ENCODE measurements at places on chromosomes 1 and 21.
A peak's percentile ranks its signal among the peaks of the same experiment; 100 is the strongest.

DNA sequence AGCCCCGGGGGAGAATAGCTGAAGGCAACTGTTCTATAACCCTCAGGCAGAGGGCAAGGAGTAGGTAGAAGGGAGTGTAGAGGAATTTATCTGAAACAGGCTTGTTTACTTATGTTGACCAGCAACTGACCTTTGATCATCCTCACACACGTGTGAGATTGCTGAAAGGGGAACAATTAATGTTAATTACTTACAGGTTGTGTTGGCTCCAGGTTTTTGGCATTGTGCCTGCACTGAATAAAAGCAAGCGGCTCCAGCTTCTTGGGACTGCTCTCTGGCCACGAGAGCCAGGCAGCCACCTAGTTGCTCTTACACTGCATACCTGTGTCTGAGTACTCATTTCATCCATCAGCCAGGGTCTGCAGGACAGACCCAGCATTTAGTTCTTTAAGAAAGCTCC is 41.3 kb upstream of the ARHGEF10L start:
- DNase-seq, result no peak

DNA sequence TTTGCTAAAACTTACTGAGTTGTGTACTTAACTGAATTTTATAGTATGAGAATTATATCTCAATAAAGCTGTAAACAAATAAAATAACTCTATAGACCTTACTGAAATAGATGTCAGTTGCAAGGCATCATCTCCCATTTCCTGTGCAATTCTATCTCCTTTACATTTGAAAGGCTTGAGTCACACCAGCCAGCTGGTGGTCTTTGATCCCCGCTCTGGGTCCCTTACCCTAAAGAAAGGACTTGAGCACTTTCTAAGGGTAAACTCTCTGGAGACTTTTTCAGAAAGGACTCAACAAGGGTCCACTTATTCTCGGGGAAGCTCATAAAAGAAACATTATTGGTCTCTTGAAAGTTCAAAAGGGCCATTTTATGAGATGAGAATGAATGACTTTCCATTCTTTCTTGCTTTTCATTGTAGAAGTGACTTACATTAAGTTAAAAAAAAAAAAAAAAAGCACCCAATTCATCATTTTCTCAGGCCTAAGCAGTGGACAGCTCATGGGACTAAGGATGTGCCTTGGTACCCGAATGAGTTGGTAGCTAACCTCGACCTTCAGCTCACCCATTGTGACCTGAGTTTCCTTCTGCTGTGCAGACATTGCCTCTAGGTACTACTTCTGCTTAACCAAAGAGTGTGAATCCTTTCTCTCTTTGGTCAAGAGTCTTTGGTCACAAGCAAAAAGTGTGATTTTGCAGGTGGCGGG is 147.0 kb upstream of the COA6 start:
- DNase-seq, result no peak

- DNase-seq, result no peak
Observed at GRCh38 chr21:45276596-45276995, 11.1 kb downstream of the POFUT2 start.

GRCh38 chr21:44849616-44850130 is 23.8 kb downstream of the PTTG1IP start:
- DNase-seq, result no peak

DNA sequence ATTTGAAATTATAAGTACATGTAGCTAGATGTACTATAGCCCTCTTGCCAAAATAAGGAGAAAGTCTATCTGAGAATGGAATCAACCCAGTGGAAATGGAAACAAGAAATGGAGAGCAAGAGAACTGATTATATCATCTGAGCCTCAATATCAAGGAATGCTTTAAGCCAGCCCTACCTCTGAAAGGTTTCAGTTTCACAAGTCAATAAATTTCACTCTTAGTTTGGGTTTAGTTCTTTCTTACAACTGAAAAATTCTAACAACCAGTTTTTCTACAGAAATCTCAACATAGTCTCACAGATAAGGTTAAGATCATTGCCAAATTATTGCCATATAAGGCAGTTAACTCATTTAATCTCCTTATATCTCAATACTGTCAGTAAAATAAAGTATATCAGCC is 80.0 kb downstream of the EPS15 start:
- no peak for DNase-seq

GRCh38 chr1:59570524-59570923 is 244.2 kb upstream of the HOOK1 start:
- DNase-seq, result peak; percentile 34

- no peak for DNase-seq
Observed at GRCh38 chr21:37771181-37771580, 145.1 kb downstream of the KCNJ6 start.

- DNase-seq, result no peak
Observed at GRCh38 chr1:19967808-19968207, 11.6 kb downstream of the PLA2G2A start.

DNA sequence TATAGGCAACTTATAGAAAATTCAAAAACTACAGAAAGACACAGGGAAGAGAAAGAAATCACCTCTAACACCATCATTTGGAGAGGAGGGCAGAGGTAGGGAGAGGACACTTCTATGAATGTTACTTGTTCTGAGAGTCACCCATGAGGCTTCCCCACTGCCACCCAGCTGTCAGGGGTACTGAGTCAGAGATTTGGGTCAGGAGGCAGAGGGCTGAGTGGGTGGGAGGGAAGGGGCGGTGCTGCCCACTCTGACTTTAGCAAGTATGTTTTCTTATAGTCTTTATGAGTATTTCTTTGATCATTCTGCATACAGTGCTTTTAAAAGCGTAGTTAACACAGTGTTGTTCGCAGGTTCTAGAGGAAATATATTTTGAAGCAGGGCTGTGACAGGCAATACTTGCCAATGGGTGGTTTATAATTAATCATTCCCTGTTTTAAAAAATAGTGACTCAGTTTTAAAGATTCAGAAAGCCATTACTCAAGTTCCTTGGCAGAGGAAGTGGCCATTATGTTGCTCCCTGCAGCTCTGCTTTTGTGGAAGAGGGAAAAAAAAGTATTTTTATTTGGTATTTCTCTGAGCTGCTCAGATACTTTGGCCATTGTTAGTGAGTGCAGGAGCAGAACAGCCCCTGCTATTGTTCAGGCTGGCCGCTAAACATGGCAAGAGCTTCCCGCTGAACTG is 18.3 kb downstream of the IL6R start:
- DNase-seq, result peak; percentile 66

DNA sequence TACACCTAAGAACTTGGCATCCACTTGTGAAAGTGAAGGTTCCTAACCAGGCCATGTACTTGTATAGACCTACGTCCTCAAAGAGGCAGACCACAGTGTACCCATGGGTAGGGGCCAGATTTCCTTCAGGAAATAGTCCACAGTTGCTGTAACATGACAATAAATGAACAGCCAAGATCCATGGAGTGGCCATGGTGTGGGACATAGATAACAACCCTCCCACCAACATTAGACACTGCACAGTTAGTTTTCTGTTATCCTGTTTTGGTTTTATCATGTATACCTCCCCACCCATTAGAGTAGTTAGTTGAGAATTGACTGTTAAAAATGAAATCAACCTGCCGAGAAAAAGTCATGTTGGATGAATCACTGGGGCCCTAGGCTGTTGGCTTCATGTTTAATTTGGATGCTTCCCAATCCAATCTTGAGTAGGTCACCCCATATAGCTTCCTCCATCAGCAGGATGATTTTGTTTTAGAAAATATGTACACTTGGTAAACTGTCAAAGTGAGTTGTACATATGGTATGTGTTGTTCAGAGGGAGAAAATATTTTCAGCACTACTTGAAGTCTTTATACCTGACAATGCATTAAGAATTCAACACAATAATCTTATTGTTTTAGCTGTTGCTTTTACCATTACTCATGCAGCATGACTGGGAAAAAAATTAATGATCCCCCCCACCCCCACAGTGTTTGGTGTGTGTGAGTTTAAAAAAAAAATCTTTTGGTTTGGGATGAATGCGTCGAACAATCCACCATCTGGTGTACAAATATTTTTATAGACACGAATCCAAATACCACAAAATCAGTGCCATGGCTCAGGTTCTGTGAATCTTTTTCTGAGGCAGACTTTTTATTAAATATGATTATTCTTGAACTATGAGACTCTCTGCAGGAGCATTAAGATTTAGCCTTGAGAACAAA is 88.3 kb upstream of the ARHGAP29 start:
- peak; percentile 99 for DNase-seq

DNA sequence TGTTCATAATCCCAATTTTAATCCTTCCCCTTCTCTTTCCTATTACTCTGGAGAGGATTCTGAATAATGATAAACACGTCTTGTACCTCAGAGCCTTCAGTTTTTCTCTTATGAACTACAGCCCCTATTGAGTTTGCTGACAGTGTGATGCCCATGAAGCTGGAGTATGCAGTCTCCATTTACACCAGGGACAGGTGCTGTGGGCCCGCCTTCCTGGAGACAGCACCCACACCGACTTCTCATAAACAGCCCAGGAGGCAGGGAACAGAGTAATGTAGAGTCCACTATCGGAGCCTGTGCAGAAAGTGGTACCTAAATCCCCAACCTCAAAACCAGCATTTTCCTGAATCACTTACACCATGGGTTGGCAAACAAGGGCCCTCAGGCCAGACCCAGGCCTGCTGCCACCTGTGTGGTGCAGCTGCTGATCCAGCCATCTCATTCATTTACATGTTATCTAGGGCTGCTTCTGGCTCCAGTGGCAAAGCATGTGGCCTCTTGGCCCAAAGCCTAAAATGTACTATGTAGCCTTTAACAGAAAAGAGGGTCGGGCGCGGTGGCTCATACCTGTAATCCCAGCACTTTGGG is 95.1 kb upstream of the KRTAP19-8 start:
- no peak for DNase-seq

DNA sequence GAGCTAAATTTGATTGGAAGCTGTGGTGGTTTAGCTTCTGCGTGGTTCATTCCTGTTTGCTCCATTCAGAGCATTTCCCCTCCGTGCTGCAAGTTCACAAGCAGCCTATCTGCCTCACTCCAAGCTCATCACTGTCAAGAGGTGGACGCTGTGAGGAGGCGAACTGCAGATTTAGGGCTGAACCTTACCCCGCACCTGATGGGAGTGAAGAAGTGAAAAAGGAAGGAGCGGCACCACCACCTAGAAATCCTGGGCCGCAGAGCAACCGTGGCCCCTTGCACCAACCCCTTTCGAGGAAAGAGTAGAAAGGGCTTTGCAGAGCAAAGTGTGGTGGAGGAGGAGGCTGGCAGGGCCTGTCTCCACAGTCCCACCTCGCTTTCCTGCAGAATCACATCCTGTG is 117.4 kb downstream of the IER5 start:
- no peak for DNase-seq

DNA sequence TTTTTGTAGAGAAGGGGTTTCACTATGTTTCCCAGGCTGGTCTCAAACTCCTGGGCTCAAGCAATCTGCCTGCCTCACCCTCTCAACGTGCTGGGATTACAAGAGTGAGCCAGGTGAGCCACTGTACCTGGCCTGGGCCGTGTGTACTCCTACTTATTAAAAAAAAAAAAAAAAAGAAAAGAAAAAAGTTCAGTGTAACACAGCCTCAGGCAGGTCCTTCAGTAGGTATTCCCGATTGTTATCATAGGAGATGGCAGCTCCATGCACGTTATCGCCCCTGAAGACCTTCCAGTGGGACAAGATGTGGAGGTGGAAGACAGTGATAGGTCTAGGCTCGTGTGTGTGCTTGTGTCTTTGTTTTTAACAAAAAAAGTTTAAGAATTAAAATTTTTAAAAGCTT is 3.3 kb downstream of the ECHDC2 start:
- no peak for DNase-seq

- DNase-seq, result no peak
Observed at GRCh38 chr1:155360051-155360450, 39.4 kb downstream of the RUSC1 start.

GRCh38 chr1:24714859-24715520 is 30.3 kb upstream of the CLIC4 start:
- peak; percentile 71 for DNase-seq

DNA sequence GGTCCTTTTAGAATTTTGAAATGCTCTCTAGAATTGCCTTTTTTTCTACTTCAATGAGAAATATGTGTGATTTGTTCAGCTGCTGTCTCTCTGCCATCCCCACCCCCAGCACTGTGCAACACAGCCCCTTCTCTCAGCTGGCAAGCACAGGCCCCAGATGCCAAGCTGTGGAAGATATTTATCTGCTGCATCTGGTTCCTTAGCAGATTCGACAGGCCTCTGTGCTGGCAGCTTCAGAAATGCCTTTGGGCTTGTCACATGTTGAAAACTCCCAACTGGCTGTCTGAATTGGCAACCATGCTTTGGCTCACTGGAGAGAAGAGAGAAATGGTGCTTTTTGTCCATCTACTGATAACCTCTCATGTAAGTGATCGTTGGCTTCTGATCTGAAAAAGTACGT is 206.7 kb upstream of the C1orf87 start:
- peak; percentile 35 for DNase-seq

DNA sequence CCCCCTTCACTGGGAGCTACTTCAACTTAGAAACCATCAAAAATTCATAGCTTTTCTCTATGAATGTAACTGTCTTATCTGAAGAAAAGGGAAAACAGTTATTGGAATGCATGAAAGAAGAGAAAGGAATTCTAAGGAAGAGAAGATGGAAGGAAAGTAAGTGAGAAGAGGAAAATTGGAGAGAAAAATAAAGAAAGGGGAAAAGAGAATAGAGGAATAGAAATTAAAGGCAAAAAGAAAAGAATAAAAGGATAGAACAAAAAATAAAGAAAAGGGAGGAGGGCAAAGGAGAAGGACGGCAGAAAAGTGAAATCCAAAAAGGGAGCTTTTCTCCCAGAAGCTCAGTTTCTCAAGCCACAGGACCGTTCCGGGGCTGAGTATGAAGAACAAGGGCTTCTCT is 9.9 kb upstream of the PROX1 start:
- no peak for DNase-seq

GRCh38 chr1:97297611-97298010 is 576.0 kb downstream of the PTBP2 start:
- no peak for DNase-seq

GRCh38 chr1:96538111-96538641 is 183.4 kb upstream of the PTBP2 start:
- peak; percentile 95 for DNase-seq

DNA sequence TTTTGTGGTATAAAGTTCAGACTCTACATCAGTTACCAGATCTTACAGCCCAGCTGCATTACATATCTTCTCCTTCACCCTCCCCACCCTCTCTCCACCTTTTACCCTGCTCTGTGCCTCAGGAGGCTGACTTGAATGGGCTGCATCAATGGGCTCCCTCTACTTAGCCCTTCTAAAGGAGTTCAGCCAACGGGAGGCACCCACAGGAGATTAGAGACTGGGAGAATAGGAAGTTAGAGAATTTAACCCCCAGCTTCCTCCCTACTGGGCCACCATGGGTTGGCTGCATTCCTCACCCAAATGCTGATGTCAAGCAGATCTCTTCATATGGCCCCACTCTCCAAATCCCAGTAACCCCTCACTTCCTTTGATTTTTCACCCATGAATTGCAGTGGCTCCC is 17.1 kb upstream of the DUSP23 start:
- DNase-seq, result peak; percentile 78

DNA sequence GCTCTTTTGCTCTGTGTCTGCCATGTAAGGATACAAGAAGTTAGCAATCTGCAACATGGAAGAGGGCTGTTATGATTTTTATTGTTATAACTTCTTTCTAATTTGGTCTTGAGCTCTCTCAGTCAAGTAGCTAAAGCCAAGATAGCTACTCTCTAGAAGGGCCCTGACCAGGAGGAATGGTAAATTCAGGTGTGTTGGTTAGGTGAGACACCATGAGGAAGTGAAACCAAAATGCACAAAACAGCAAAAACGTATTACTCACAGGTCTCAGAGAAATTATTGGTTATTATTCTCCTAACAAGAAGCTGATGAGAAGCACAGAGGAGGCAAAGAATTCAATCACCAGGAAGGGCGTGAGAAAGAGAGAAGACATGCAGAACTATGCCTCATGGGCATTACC is 51.8 kb upstream of the INSL5 start:
- no peak for DNase-seq

Data from cardiac fibroblast (primary cell).